Endothelial cell of umbilical vein (primary cell): ENCODE measurements at places on chromosomes 7 and 10. TPM values are rescaled to one million over a fixed set of nuclear protein-coding genes. Genes with fewer than 3 reads are reported as not detected.

Gene HPSE2
- polyA plus RNA-seq: not detected in 2 replicates

Gene P4HA1
- 10.1 and 14.3 TPM in 2 replicates for polyA plus RNA-seq

Gene HOXA5
- 18.6 and 22.1 TPM in 2 replicates for polyA plus RNA-seq

Gene ITIH5
- polyA plus RNA-seq: 0.05 TPM in 1 of 2 replicates, not detected in the other

Gene GIMAP8
- polyA plus RNA-seq: 25.3 and 32.2 TPM in 2 replicates

Gene CCDC6
- 15.7 and 16.8 TPM in 2 replicates for polyA plus RNA-seq

Gene ZNF680
- polyA plus RNA-seq: 0.83 and 1.0 TPM in 2 replicates

Gene ABCB4
- polyA plus RNA-seq: 0.11 TPM in 1 of 2 replicates, not detected in the other

Gene ASB10
- polyA plus RNA-seq: not detected in 2 replicates

Gene PPP1R3C
- 2.0 TPM in 2 replicates for polyA plus RNA-seq

Gene HOXA2
- 1.6 and 1.9 TPM in 2 replicates for polyA plus RNA-seq

Gene PTF1A
- not detected in 2 replicates for polyA plus RNA-seq

Gene MYL10
- not detected in 2 replicates for polyA plus RNA-seq

Gene FAM180A
- not detected in 2 replicates for polyA plus RNA-seq

Gene SFMBT2
- 0.08 and 0.14 TPM in 2 replicates for polyA plus RNA-seq

Gene CTTNBP2
- 0.08 and 0.35 TPM in 2 replicates for polyA plus RNA-seq

Gene MALRD1
- polyA plus RNA-seq: not detected in 2 replicates

Gene HOGA1
- polyA plus RNA-seq: 0.44 and 0.48 TPM in 2 replicates

Gene CHN2
- 0.56 and 1.4 TPM in 2 replicates for polyA plus RNA-seq

Gene SPACDR
- polyA plus RNA-seq: 1.6 and 1.9 TPM in 2 replicates

Gene ABCA13
- polyA plus RNA-seq: 0.01 and 0.05 TPM in 2 replicates

Gene CNNM1
- polyA plus RNA-seq: not detected in 2 replicates

Gene SLIT1
- 0.04 and 0.11 TPM in 2 replicates for polyA plus RNA-seq

Gene CXCL12
- 0.35 and 0.56 TPM in 2 replicates for polyA plus RNA-seq

Gene SGPL1
- 9.4 and 11.4 TPM in 2 replicates for polyA plus RNA-seq

Gene LRRC61
- polyA plus RNA-seq: 0.72 TPM in 2 replicates

Gene C10orf143
- 0.26 and 0.53 TPM in 2 replicates for polyA plus RNA-seq

Gene MYO3A
- polyA plus RNA-seq: not detected in 2 replicates

Gene CLDN4
- 0.14 and 0.15 TPM in 2 replicates for polyA plus RNA-seq

Gene CTAGE4
- 0.03 and 0.04 TPM in 2 replicates for polyA plus RNA-seq

Gene TRIM50
- not detected in 2 replicates for polyA plus RNA-seq

Gene CPN1
- not detected in 2 replicates for polyA plus RNA-seq

Gene ZSCAN21
- polyA plus RNA-seq: 6.5 and 7.7 TPM in 2 replicates

Gene NUTM2A
- 0.36 and 0.75 TPM in 2 replicates for polyA plus RNA-seq
